NCI-H2171 treated with DMSO at 0.1 percent for 48 hours (cell line): ENCODE measurements at places on chromosomes 6 and 20.
A peak's percentile ranks its signal among the peaks of the same experiment; 100 is the strongest.

GRCh38 chr6:163191704-163192537, 222.6 kb upstream of the QKI start:
- peak; percentile 12 for DNase-seq

DNA sequence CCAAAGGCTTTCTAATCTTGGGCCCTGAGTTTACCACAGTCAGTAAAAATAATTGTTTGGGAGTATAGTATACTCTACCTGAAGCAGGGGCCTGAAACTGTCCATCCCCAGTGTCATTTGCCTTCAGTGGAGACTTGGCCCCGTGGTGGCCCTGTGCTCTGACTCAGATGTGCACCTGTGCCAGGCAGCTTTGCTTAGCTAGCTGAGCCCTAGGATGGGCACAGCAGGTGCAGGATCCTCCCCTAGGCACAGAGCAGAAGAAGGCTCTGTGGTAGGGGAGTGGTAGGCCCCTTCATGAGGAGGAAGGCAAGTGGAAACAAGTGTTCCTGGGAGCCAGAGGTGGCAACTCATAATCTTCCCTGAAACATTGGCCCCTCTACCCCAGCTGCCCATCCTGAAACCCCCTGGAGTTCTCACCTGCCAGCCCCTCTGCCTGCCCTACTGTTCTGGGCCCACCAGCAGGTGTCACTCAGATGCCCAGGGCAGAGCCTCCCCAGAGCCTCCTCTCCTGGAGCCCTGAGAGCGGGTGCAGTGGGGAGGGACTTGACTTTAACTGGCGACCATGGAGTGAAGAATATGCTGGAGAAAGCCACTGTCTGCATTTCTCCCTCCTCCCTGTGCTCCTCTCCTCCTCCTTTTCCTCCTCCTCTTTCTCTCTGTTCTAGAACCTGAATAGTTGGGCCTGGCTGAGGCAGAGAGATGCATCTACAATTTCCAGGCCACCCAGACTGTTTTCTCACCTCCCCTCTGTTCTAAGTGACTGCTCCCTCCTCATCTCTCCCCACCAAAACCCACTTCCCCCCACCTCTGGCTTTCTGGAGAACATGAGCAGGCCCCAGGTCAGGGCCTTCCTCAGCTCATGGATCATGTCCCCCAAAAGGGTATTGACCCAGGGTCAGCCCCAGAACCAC, 2.9 kb downstream of the CPNE5 start:
- DNase-seq = no peak

- DNase-seq = no peak
These were observed 11.0 kb upstream of the RBM38 start for GRCh38 chr20:57380081-57380750.

DNA sequence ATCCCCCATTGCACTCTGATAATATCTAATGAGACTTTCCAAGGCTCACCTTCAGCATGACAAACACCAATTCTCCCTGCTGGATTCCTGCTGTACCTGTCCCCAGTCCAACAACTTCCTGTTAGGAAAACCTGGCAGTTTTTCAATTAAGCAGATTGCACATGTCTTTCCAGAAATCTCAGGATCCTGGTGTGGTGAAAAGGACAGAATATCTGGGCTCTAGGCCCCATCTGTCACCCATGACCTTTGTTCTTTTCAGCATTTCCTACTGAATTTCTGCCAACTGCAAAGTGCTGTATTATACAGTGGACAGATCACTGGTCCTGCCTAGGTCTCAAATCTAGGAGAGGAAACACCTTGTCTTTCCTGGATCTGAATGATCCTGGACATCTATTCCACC, 27.7 kb upstream of the DTNBP1 start:
- peak; percentile 73 for DNase-seq

DNA sequence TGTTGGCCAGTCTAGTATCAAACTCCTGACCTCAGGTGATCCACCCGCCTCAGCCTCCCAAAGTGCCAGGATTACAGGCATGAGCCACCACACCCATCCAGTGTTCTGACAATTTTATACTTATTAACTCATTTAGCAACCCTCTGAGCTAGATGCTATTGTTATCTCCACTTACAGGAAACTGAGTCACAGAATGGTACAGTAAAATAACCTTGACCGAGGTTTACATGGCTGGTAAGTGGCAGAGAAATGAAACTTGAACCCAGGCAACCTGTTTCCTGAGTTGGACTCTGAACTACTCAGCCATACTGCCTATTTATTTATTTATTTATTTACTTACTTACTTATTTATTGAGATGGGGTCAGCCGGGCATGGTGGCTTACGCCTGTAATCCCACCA, 6.6 kb upstream of the SIGLEC1 start:
- no peak for DNase-seq

GRCh38 chr20:24385547-24385946, 83.9 kb upstream of the SYNDIG1 start:
- DNase-seq = no peak

GRCh38 chr20:53943522-53944291, 126.7 kb downstream of the BCAS1 start:
- DNase-seq = peak; percentile 69

DNA sequence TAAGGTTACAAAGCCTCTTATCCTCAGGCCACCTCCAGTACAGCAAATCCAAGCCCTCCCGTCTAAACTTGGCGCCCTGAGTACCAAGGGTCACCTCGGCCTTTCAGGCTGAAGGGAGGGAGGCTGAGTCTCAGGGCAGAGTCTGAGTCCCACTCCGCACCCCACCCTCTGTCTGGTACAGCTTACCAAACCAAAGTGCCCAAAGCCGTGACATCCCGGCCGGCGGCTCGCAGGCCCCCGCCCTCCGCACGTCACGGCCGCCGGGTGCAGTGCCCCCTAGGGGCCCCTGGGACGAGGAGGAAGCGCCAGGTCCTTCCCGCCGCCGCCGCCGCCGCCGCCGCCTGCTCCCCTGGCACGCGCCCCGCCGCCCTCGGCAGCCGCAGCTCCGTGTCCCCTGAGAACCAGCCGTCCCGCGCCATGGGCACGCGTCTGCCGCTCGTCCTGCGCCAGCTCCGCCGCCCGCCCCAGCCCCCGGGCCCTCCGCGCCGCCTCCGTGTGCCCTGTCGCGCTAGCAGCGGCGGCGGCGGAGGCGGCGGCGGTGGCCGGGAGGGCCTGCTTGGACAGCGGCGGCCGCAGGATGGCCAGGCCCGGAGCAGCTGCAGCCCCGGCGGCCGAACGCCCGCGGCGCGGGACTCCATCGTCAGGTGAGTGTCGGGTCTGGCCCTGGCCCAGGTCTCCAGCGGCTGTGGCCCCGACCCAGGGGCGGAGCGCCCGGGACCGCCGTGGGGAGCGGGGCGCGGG, at the start of gene MTHFD1L:
Gene MTHFD1L (plus strand): TSS at position 297 of the 741 bp plus-strand sequence. CDS start 121 bp downstream, at position 418.
- DNase-seq = peak; percentile 71

- DNase-seq = peak; percentile 12
These were observed 397.4 kb downstream of the C6orf118 start for GRCh38 chr6:164911873-164912580.

- DNase-seq = no peak
These were observed 20.2 kb upstream of the NAA20 start for GRCh38 chr20:19996917-19997316.

DNA sequence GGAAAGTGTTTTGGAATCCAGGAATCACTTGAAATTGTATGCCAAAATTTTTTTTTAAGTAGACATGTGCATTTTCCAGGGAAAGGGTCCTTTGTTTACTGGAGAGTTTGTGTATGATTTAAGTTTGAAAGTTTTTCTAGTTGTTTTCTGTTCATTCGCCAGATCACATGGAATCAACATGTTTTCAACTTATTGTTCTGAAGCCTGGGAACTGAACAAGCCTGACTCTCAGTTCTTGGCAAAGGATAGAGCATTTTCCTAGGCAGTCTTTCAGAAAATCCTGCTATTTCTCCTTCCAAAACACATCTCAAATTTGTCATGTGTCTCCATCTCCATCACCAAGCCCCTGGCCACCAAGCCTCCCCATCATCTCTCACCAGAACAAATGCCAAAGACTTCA, 374.8 kb downstream of the MAFB start:
- no peak for DNase-seq

- DNase-seq = no peak
These were observed 51.0 kb upstream of the FBXO30 start for GRCh38 chr6:145865595-145865994.

GRCh38 chr6:15284743-15285142, 38.9 kb downstream of the JARID2 start:
- DNase-seq = no peak

DNA sequence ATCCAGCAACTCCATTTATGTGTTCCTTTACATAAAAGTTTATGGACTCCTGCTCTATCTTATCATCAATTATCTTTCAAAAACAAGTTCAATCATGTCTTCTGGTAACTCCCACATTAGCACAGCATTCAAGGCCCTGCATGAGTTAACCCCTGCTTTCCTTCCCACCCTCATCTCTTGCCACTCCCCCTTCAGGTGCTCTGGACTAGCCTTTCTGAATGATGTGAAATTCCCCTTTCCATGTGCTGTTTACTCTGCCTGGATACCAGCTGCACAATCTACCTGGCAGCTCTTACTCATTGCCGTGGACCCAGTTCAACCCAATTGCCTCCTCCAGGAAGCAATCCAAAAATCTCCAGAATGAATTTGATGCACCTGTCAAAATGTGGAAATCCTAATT, 11.9 kb downstream of the ADGRF4 start:
- no peak for DNase-seq

DNA sequence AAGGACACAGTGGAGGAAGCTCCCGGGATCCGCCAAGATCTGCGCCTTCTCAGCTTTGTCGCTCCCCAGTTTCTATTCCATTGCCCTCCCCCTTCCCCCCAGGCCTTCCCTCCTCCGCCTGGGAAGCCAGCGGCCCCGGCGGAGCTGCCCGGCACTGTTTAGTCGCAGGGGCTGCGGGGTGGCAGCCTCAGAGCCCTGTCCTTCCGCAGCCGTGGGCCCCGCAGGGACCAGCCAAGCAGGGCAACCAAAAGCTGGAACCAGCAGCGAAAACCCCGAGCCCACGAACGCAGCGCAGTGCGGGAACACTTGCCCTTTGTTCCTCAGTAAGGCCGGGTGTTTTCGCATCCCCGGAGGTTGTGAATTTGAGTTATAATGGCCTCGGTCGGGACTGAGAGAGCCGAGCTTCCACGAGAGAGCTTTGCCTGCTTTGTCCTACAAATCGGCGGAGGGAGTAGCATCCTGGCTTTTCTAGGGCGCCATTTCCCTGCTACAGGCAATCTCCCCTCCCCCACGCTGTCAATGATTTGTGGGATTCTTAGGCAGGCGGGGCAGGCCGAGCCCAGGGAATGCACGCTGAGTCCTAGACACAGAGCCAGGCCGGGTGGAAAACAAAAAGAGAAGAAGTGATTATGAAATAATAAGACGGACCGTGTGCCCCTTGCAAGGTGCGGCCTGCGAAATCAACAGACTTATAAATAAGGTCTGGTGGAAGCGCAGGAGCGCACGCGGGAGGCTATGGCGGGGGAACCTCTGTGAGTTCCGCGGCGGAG, 4.0 kb upstream of the TUBB2B start:
- DNase-seq = peak; percentile 94

- peak; percentile 35 for DNase-seq
These were observed 39.6 kb downstream of the RNF217 start for GRCh38 chr6:125001684-125002405.

DNA sequence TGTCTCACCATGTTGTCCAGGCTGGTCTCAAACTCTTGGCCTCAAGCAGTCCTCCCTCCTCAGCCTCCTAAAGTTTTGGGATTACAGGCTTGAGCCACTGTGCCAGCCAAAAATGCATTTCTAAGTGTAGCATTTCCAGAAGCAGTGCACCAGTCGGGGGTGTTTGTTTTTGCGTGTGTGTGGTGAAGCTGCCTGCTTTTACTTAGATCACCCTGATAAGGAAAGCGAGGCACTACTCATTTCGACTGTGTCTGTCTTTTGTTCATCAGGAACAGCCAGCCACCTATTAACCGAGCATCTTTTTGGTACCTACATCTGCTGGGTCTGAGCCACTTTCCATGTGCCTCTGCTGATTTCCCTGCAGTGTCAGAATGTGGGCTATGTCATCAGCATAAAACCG, 18.7 kb downstream of the SIRT5 start:
- no peak for DNase-seq

DNA sequence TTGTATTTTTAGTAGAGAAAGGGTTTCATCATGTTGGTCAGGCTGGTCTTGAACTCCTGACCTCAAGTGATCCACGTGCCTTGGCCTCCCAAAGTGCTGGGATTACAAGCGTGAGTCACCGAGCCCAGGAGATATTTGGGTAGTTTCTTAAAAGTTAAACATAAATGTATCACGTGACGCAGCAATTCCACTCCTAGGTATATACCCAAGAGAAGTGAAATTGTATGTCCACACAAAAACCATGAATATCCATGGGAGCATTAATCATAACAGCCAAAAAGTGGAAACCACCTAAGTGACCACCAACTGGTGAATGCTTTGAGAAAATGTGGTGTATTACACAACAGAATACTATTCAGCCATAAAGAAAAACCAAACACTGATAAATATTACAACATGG, 164.8 kb downstream of the MRPL14 start:
- no peak for DNase-seq

DNA sequence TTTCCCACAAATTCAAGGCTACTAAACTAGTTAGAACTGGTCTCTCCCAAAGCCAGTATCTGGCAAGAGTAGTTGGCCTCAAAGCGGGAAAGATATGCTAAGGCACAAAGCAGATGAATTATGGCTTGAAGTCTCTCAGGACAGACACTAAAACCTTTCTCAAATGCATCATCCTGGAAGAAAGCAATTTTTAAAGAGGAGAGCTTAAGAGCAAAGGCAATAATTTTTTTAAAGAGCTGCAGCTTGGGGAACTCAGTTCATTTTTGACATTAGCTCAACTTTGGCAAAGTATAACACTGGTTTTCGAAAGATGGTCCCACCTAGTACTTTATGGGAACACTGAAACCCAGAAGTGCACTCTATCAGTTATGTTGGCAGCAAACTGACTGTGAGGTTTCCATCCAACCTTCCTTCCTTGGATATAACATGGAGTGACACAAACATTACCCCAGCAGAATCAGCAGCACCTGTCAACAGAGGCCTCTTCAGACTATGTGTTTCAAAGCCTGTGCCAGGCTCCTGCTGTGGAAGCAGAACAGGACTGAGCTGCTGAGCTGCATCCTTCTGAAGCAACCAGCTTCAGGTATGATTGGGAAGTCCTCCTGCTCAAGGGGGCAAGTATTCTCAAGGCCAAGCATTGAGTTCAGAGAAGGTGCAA, 852.3 kb upstream of the HS3ST5 start:
- DNase-seq = no peak

DNA sequence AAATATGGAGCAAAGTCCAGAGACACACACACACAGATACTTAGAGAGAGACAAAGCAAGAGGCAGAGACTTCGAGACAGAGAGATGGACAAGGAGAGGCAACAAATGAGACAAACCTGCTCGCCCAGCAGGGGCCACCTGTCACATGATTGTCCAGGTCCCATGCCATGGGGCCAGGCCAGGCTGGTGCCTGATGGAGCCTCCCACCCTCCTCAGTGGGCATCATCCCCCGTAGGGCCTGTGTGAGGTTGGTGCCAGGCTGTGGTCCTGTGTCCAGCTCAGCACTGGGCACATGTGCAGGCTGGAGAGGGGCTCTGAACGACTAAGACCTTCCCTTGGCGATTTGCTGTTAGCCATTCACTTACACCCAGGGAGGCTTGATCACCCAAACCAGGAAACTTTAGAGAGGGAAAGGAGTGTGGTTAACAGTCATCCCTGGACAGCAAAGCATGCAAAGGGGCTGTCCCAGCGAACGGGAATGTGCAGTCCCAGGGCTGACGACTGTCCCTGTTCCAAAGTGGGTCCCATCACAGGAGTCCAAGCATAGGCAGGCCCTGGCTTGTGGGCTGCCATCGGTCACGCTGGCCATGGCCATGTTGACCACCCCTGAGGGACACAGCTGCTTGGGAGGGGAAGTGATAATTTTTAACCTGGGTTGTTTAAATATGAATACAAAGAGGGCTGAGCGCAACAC, 38.4 kb upstream of the PHACTR3 start:
- no peak for DNase-seq

GRCh38 chr20:63087872-63088680, 81.3 kb upstream of the BHLHE23 start:
- no peak for DNase-seq

- DNase-seq = no peak
These were observed 643.7 kb downstream of the UTRN start for GRCh38 chr6:144928847-144929246.
